ENCODE measurements at places on chromosomes 5 and 9.

- DNase-seq = no peak
Observed at GRCh38 chr9:80467632-80468031, 895.9 kb downstream of the TLE4 start.

DNA sequence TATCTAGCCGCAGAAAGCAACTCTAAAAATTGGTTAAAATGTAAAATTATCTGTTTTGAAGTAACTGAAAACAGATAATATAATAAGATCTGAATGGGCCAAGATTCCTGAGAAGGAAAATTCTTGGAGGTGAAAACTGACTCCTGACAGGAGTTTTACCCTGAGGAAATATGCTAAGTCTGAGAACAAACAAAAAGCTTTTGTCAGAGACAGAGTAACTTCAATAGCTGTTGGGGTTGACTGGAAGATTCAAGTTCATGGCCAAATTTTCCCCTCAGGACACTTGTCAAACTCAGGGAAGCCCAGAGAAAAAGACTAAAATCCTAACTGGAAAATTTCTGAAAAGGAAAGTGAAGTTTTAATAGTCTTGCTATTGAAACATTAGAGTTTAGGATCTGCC, 5.7 kb downstream of the PCDHB4 start:
- DNase-seq = no peak

- DNase-seq = no peak
Observed at GRCh38 chr9:15785584-15785983, 232.7 kb downstream of the CCDC171 start.

- no peak for DNase-seq
Observed at GRCh38 chr5:38509185-38509584, 47.3 kb downstream of the LIFR start.

DNA sequence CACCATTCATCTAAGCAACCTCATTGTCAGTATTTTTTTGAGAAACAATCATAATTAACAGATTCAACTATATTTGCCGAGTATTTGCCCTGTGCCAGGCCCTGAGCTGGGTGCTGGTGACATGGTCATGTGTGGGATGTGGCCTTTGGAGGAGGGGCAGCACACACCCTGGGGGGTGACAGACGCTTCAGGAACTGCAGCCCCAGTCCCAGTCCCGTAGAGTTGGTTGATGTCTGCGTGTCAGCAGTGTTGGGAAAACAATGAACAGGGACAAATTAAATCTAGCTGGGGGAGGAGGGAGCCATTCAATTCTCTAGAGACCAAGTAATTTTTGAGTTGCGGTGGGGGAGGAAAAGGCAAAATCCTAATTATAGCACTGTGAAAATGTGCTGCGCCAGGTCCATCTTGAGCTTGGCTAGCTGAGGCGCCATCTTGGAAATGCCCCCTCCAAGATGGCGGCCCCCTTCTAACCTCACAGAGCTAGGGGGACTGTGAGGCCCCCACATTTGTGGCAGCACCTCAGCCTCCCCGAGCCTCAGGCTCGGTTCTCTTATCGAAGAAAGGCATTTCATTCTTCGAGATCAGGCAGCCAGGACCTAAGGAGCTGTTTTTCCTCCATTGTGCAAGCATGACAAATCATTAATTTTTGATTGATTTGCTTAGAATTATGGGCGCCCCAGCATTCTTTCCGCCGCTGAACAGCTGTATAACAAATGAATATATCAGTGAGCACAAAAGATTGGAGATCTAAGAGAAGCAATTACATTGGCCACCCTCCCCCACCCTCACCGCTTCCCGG, 87.8 kb downstream of the ZNF618 start:
- no peak for DNase-seq

DNA sequence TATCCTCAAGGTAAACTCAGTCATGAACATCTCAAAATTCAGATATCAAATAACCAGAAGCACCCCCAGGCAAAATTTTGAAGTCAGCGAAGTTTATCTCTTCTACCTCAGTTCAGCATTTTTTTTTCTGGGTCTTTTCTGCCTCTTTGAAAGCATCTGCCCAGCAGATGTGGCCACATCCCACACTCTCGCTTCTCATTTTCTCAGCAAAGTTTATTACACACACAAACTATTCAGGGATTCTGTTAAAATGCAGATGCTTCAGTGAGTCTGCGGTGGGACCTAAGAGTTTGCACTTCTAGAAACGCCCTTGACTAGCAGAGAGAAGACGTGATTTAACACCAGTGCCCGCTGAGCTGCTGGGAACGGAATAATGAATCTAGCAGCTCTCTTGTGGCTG, 19.3 kb downstream of the RASEF start:
- no peak for DNase-seq

All from retinal pigment epithelial cell (primary cell).